ENCODE measurements at places on chromosomes 7 and 10.

GRCh38 chr7:86947929-86948328 lies 111.5 kb downstream of the ELAPOR2 start:
- no peak for DNase-seq

DNA sequence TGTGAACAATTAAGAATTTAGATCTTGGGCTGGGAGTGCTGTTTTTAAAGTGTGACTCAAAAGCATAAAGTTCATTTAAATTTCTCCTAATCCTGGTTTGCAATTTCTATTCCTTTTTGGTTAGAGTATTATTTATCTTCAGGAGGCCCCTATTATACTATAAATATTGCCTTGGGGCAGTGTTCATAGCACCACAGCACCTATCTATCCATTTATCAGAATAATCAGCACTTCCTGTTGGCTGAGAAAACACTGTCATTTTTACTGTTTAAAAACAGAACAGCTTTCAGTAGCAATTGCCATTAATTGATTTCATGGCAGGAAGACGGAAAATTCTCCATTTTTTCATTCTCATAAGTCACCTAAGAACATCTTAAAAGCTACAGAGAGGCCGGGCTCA lies 111.4 kb downstream of the KIAA1217 start:
- DNase-seq = no peak

DNA sequence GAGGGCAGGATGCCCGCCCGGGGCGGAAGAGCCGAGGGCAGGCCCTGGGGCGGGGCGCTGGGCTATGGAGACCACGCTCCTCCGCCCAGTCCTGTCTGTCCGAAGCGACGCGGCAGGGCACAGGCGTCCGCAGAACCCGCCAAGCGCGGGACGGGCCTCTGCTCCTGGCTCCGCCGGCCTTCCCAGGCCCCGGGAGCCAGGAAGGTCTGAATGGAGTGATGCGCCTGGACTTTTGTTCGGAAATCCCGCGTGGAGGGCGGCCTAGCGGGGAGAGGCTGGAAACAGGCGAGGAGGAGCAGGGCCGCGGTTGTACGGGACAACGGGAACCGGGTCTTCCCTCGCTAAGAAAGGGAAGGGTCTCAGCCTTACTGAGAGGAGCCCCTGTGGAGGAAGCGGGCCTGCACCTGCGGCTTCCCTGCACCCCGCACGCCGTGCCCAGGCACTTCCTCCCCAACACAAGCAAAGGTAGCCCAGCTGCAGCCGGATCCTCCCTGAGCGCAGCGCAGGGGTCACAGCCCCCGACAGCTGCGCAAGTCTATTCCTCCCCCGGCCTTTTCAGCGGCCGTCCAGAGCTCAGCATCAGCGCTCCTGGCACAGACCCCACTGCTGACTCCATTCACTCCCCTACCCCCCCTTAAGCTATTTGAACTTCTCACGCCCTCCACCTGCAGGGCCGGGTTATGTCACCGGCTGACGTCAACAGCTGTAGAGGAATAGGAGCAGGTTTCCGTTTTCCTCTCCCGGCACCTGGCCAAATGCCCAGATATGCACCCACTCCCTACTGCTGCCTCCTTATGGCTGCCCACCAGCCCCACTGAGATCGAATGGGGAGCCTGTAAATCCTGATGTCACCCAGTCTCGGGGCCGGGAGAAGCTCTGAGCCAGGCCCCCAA lies 143.2 kb upstream of the RET start:
- DNase-seq = peak; percentile 51

GRCh38 chr7:107712896-107713295 lies 31.0 kb upstream of the CBLL1 start:
- no peak for DNase-seq

- no peak for DNase-seq
Observed at GRCh38 chr7:48691788-48692187, 232.6 kb upstream of the CDC14C start.

GRCh38 chr10:29766753-29767152 lies 132.0 kb upstream of the SVIL start:
- no peak for DNase-seq

- no peak for DNase-seq
Observed at GRCh38 chr10:103671126-103671895, 177.8 kb downstream of the NEURL1 start.

GRCh38 chr7:107538001-107538400 lies 25.7 kb downstream of the COG5 start:
- no peak for DNase-seq

- peak; percentile 62 for DNase-seq
Observed at GRCh38 chr10:28807760-28808613, 130.7 kb downstream of the BAMBI start.

DNA sequence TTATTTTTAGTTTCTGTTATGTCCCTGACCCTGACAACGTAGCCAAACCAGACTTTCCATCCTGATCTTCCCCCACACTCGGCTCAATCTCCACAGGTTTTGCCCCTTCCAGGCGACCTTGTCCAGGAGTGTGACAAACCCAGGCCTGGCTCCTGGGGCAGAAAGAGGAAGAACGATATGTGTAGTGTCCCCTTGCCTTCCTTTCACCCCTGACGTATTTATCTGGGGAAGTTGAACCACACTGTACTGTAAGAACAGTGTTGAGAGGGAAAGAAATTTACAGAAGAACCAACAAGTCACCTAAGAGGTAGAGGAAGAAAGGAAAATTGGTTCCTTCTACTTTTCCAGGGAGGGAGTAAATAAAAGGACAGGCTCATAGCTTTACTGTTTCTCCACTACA lies 158.0 kb downstream of the VTI1A start:
- DNase-seq = no peak

DNA sequence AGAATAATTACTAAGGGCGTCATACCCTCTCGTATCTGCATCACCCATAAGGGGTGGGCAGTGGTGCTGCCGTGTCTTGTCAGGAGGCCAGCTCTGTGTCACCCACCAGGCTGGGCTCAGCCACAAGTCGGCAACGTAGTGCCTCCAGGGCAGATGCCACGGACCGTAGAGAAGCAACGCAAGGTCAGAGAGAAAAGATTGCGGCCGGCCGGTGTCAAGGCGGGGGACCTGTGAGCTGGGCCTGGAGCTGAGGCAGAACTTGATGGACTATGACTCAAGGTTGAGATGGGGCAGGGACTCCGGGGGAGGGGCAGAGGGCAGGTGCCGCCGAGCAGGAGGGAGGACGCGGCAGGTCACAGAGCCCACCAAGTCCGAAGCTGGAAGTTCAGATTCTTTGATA lies 29.5 kb downstream of the FOXK1 start:
- no peak for DNase-seq

- no peak for DNase-seq
Observed at GRCh38 chr7:121139427-121139826, 150.9 kb downstream of the CPED1 start.

GRCh38 chr10:97578171-97578844 lies 5.7 kb downstream of the ANKRD2 start:
- DNase-seq = no peak

GRCh38 chr10:76205361-76205760 lies 773.9 kb downstream of the LRMDA start:
- DNase-seq = peak; percentile 22

- DNase-seq = peak; percentile 38
Observed at GRCh38 chr7:77349141-77349540, 67.0 kb downstream of the GSAP start.

GRCh38 chr10:97882142-97883091 lies 32.8 kb downstream of the GOLGA7B start:
- peak; percentile 30 for DNase-seq

GRCh38 chr10:52965938-52966401 lies 193.4 kb upstream of the MBL2 start:
- DNase-seq = no peak
